ENCODE measurements at places on chromosomes 2 and 18.

- no peak for DNase-seq
These were observed 243.1 kb upstream of the TNP1 start for GRCh38 chr2:217102956-217103355.

- no peak for DNase-seq
These were observed 197.8 kb downstream of the CTIF start for GRCh38 chr18:48736321-48737260.

DNA sequence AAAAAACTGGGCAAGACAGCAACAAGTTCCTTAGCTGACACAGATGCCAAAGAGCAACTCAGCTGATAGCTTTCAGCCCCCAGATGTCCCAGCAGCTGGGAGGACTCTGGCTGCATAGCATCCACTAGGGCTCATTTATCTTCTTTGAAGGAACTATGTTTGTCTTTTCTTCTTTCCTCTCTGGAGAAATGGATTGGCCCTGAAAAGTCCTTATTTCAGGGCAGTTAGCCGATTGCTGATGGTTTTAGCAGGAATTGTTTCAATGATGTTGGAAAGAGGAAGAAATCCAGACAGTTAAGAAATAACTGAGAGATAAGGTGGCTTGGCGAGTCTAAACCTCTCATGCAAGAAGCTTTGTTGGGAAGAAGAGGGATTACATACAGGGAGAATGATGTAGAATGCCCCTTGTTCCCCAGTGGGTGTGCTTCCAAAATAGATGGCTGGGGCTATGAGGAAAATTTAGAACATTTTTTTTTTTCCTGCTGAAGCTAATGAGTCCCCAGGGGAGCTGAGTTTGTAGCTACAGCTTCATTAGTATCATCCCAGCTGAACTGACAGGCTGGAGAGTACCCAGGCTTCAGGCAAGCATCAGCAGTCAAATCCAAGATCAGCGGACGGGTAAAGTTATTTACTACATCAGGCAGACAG, 33.6 kb upstream of the SERPINE2 start:
- no peak for DNase-seq

GRCh38 chr2:1622521-1623200, 121.7 kb downstream of the PXDN start:
- no peak for DNase-seq

Data from SW480 (cell line).